ENCODE measurements at places on chromosomes 4 and X.

DNA sequence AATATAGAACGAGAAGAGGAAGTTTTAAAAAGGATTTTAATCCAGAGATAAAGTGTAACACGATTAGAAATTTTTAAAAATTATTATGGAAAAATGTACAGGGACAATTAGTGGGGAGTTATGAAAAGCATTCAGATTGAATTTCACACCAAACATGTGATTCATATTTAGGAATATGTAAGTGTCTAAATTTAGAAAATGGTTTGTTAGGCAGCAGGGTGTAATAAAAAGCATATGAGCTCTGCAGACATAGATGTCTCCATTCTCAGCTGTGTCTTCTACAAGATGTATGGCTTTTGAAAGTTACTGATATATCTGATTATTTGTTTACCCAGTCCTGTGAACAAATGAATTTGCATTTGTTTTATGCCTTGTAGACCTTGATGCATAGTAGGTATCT is 638.9 kb upstream of the AGA start:
- DNase-seq: no peak

GRCh38 chr4:158169931-158170690 is 2.7 kb downstream of the GASK1B start:
- DNase-seq: no peak

- no peak for DNase-seq
Measured at GRCh38 chr4:87046121-87046551, 111.3 kb downstream of the AFF1 start.

DNA sequence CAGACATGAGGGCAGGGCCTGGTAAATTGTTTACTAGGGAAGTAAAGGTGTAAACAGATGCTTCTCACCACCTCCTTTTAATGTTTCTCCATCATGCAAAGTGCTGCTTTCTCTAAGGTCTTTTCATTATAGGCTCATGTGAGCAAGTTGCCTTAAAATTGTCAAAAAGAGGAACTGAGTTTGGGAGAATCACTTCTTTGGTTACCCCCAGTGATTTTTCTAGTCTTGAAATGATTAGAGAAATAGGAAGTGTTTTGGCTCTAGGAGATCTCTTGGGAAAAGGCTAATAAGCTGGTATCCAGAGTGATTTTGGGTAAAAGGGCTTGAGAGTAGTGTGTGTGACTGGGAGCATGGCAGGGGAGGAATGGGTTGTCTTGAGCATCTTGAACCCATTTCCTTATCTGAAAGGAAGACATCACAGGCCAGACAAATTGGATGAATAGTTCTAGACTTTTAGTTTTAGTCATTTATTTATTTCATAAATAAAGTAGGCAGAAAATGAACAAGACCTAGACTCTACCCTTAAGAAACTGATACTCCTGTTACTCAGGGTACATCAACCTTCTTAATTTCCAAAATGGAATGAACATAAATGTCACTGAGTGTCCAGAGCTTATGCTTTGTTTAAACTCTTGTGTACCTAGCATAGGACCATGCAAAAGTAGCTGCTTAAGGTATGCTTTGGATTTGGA is 14.2 kb downstream of the GRPR start:
- no peak for DNase-seq

DNA sequence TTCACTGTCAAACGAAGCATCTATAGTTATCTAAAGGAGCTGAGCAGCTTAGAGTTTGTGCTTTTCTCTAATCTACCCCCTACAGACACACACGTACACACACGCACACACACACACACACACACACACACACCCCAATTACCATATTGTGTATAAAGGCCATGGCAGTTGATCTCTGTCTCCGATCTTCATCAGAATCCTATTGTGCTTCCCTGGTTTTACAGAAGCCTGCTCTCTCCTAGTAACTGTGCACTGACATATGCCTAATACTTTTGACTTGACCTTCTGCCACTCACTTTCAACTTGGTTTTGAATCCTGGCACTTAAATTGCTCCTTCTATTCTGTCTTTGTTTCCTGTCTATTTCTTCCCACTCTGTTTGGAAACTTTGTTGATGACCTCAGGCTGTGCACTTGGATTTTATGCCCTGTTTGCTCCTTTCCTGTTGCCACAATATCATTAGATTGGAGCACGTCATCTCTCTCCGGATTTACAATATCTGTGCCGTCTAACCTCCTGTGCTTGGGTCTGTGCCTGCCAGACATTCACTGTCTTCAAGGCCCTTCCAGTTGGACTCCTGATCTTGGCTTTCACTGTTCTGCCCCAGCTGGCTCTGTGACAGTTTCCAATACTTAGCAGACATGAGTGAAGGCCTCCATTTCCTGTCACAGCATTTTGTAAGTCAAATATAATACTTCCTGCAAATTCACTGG is 928.1 kb downstream of the FAT4 start:
- DNase-seq: no peak

DNA sequence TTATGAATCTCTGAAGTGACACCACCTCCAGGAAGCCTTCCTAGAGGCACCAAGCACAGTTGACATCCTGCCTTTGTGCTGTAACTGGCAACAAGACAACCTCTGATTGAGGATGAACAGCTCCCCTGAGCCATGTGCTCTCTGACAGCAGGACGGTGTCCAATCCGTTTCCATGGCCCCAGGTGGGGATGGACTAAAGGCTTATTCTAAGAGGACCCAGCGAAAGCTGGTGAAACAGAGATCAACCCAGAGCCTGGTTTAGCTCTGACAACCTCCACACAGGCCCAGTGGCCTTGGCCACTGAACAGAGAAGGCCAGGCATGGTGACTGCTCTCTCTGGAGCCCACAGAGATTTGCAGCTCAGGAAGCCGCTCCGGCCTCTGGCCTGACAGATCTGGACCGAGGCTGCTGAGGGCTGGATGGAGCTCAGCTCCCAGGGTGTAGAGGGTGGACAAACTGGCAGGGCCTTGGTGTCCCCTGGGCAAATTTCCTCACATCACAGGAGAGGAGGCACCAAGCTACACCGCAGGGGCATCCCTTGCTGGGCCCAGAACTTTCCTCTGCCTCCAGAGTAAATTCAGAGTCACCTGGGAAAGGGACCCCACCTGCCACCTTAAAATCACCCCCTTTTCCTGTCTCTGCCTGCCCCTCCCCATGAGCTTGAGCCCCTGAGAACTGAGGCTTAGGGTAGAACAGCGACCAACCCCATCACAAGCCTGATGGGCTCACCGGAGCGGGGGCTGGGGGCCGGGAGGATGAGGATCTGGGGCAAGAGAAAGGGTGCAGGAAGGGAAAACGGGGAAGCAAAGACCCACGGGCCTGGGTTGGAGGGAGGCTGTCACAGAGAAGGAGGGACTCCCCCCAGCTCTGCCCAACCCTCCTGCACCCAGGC is 40.2 kb downstream of the HMX1 start:
- DNase-seq: no peak

DNA sequence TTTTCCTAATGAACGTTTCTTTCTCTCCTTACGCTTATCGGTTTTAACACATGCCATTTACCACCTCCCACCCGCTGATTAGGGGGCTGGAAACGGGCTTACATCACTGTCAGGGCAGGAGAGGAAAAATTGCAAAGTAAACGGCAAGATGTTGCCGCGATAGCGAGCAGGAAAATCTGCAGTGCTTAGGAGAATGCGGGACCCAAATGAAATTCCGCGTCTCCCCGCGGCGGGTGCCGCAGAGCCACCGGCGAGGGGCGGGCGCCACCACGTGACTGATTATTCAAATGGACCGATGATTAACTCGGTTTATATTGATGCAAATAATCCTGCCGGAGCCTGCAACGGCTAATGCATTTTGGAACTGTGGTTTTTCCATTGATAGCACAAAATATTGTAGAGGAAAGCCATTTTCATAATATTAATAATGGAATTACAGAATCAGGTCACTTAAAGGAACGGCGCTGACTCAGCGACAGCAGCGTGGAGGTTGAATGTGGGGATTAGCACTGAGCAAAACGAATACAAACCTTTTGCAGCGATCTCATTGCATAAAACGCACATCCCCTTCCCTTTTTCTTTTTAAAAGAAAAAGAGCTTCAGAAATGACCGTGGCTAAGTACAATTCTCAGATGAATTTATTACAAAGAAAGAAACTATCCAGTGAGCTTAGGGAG is 224.2 kb downstream of the STIM2 start:
- DNase-seq: no peak

DNA sequence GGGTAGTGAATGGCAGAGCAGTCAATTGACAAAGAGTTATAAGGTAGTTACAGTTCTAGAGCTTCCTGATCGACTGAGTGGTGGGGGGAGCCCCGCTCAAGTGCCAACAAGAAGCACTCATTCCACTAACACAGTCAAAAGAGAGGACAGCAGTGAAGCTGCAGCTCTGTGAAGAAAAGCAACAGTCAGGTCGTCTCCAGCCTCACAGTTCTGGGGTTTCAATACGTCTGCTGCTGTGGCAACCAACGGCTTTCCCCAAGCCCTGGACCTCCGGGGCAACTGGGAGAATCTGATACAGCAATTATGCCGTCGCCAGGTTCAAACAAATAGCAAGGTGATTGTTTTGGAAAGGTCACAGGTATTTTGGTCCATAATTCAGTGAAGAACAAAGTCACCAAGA is 30.8 kb downstream of the GPM6B start:
- no peak for DNase-seq

DNA sequence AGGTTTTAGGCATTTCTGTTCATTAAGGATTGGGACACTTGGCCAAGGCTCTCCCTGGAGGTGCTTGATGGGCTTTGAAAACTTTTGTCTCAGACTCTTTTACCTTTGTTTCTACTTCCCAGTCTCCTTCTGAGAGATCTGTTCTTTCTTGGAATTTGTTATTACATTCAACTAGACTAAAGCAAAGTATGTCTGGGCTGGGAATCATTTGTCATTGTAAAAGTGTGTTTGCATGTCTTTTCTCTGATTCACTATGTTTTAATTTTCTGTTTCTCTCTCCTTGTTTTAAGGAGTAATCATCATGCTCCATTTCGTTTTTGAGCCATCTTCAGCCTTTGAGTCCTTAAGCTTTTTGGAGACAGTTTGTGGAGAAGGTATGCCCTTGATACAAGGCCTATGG is 12.2 kb upstream of the PGRMC2 start:
- no peak for DNase-seq

DNA sequence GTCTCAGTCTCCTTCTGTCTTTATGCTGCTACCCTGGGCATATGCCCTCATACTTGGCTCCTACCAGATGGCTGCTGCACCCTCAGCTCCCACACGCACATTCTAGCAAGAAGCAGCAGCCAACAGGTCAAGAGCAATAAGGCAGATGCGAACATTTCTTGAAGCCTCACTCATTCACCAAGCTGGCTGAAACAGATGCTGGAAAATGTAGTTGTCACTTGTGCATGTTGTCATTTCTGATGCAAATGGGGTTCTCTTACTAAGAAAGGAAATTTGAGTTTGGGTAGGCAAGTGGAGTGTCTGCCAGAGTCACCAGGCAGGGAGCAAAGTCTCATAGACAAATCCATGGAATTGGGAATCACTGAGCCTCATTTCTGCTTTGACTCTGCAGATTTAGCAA is 57.4 kb upstream of the SORBS2 start:
- DNase-seq: no peak

GRCh38 chrX:53474707-53475106 is 40.5 kb upstream of the HSD17B10 start:
- DNase-seq: no peak

DNA sequence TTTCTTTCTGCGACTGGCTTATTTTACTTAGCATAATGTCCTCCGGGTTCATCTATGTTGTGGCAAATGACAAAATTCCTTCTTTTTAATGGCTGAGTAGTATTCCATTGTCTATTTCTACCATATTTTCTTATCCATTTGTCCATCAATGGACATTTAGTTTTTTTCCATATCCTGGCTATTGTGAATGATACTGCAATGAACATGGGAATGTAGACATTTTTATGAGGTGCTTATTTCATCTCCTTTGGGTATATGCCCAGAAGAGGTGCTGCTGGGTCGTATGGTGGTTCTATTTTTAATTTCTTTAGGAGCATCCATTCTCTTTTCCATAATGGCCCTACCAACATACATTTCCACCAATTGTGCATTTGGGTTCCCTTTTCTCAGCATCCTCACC is 76.5 kb upstream of the HPGD start:
- no peak for DNase-seq

GRCh38 chr4:7441201-7441600 is 6.5 kb upstream of the PSAPL1 start:
- DNase-seq: no peak

DNA sequence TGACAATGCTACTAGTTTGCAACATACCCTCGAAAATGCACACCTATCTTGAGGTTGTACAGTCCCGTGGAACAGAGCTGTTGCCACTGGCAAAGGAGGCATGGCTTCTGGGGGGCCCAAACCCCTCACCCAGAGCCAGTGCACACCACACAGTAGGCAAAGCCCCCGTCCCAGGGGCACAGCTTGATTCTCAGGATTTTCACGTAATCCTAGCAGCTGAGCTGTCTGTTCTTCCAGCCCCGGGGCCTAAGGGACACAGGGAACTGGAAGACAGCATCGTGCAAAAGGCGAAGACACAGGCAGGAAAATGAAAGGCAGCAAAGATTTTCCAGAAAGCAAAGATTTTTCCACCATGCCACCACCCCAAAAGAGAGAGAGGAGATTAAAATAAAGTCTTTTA is 77.2 kb downstream of the JAKMIP1 start:
- DNase-seq: no peak

GRCh38 chrX:155841232-155841631 is 39.9 kb upstream of the VAMP7 start:
- DNase-seq: no peak

GRCh38 chrX:66731398-66731797 is 92.5 kb upstream of the EDA2R start:
- no peak for DNase-seq

GRCh38 chrX:113522814-113523213 is 682.2 kb upstream of the AMOT start:
- DNase-seq: no peak

DNA sequence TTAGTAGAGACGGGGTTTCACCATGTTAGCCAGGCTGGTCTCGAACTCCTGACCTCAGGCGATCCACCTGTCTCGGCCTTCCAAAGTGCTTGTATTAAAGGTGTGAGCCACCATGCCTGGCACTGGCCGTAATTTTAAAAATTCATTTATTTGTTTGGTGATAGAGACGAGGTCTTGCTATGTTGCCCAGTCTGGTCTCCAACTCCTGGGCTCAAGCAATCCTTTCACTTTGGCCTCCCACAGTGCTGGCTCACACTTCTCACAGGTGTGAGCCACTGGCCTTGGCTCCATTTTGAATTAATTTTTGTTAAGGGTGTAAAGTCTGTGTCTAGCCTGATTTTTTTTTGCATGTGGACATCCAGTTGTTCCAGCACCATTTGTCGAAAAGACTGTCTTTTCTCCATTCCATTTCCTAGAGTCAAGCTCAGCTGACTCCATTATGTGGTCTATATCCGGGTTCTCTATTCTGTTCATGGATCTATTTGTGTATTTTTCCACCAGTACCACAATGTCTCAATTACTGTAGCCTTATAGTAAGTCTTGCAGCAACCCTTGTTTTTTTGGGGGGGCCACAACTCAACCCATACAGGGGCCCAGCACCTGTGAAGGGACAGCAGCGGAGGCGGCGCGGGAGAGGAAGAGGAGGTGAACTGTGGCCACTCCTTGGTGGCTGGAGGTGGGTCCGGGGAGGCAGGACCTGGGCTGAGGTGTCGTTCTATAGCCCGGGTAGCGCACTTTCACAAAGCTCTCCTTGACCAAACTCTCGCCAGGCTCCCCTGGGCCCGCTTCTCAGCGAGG is 1.5 kb upstream of the NSD2 start:
- DNase-seq: no peak

All from AG04449 (cell line).